Stomach (tissue), 19 donors: ENCODE measurements at places on chromosomes 4 and X. TPM values are rescaled to one million over a fixed set of nuclear protein-coding genes. Genes with fewer than 3 reads are reported as not detected.

LRCH2 gene
- 2.1 TPM for polyA plus RNA-seq

F9 gene
- polyA plus RNA-seq = not detected

REELD1 gene
- not detected for polyA plus RNA-seq

CYLC1 gene
- polyA plus RNA-seq = not detected

CDX4 gene
- not detected for polyA plus RNA-seq

HNRNPH2 gene
- 53.5 TPM for polyA plus RNA-seq

ENPEP gene
- polyA plus RNA-seq = 0.19 TPM

HMX1 gene
- polyA plus RNA-seq = not detected
